ENCODE measurements at places on chromosomes 4 and X.

DNA sequence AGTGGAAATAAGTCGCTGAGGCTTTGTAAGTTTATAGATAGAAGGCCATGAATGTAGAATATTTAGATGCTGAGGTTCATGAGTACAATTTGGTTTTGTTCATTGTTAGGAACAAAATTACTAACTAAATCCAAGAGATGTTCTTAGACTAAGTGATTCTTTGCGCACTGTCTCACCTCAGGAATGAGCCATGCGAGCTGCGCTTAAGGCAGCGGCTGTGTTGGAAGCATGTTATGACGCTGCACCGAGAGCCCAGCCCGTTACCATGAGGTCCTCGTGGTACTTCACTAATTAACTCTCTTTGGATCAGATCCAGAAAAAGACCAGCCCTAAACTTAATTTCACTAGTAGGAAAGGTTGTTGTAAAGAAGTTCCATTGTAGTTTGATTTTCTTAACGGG is 166.2 kb downstream of the RAPGEF2 start:
- DNase-seq: no peak

- no peak for DNase-seq
Measured at GRCh38 chrX:38041237-38041636, 34.9 kb downstream of the SYTL5 start.

DNA sequence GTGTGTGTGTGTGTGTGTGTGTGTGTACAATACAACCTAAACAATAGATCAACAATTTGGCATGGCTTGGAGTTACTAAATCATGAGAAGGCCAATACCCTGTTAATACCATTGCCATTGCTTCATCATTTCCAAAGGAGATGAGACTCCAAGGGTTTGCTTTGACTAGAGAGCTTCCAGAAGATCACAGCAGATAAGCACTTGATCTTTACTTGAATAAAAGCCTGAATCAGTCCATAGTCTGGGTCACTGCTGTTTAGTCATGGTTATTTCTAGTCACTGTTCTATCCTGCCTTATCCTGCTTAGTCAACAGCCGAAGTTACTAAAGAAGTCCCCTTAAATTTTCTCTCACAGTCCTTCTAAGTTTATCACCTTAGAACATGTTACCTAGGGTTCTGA is 58.2 kb downstream of the RAB40AL start:
- DNase-seq: no peak

DNA sequence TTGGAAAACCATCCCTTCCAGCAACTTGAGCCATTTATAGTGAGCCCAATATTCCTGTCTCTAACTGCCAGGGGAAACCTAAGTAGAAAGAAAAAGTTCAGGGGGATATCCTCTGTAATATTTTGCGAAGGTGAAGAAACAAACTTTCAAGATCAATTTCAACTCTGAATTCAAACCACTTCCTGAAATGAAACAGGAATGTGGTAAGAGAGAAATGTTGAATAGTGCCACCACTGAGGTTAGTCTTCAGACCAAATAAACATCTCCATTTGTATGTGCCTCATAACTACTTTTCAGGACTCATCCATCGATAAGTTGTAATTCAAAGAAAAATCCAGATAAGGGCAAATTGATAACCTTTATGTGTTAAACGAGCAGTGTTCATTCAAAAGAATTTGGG is 128.7 kb downstream of the GABRB1 start:
- no peak for DNase-seq

DNA sequence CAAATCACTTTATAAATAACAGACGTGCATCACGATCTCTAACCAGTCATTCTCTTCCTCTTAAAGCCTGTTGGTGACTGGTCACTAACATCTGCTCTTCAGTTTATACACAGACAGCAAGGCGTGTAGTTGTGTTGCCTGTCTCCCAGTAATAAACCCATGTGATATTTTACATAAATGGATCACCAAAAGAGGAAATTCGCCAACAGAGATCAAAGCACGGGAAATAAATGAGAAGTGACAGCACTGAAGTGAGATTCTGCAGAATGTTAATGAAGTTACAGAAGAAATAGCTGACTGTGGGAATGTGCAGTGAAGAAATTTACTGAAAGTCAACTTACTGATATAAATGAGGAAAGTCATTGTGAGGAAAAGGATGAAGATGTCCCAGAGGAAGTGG is 47.0 kb downstream of the AFF1 start:
- no peak for DNase-seq

- DNase-seq: no peak
Measured at GRCh38 chr4:2689825-2690700, 66.1 kb downstream of the TNIP2 start.
